Hepatocyte (in vitro differentiated cells): ENCODE measurements at places on chromosomes 6 and 20. TPM values are rescaled to one million over a fixed set of nuclear protein-coding genes. Genes with fewer than 3 reads are reported as not detected.

- no peak for DNase-seq
These were observed 655.0 kb downstream of the QKI start for GRCh38 chr6:164069350-164069990.

Gene NKAIN4
- 21.0 and 22.9 TPM in 2 replicates for polyA plus RNA-seq

- no peak for DNase-seq
These were observed 43.5 kb downstream of the GOPC start for GRCh38 chr6:117558818-117559217.

GRCh38 chr6:15960740-15961634 lies 167.9 kb upstream of the MYLIP start:
- DNase-seq: no peak

Gene C6orf47
- polyA plus RNA-seq: 19.8 and 25.4 TPM in 2 replicates
